ENCODE measurements at places on chromosomes 4 and X.
A peak's percentile ranks its signal among the peaks of the same experiment; 100 is the strongest.

DNA sequence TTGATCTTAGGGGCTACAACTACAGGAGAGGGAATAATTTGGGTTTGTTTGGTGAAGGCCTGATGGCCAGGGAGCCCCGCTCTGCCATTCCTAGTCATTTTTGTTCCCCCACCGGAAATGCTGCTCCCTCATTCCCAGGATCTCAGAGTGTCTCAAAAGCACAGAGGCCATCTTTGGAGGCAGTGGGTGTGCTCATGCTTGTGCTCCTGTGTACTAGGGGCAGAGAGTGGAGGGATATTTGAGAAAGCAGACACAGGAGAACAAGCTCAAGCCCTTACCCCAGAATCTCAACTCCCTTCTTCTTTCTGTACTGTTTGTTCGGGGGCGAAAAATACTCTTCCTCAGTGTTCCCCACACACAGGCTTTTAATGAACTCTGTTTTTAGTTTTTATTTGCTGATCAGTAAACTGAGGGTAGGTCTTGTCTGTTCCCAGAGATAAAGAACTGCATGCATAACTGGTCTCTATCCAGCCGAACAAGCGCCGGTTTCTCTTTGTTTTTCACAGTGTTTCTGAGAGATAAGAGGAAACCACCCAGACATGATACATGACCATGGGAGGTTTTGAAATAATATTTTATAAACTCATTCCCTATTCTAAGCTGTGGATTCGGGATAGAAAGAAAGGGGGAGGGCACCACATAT is 32.9 kb upstream of the XK start:
- no peak for DNase-seq

GRCh38 chrX:17616936-17617335 is 120.4 kb upstream of the SCML1 start:
- DNase-seq = no peak

- no peak for DNase-seq
Measured at GRCh38 chr4:153207567-153207966, 3.3 kb downstream of the TRIM2 start.

DNA sequence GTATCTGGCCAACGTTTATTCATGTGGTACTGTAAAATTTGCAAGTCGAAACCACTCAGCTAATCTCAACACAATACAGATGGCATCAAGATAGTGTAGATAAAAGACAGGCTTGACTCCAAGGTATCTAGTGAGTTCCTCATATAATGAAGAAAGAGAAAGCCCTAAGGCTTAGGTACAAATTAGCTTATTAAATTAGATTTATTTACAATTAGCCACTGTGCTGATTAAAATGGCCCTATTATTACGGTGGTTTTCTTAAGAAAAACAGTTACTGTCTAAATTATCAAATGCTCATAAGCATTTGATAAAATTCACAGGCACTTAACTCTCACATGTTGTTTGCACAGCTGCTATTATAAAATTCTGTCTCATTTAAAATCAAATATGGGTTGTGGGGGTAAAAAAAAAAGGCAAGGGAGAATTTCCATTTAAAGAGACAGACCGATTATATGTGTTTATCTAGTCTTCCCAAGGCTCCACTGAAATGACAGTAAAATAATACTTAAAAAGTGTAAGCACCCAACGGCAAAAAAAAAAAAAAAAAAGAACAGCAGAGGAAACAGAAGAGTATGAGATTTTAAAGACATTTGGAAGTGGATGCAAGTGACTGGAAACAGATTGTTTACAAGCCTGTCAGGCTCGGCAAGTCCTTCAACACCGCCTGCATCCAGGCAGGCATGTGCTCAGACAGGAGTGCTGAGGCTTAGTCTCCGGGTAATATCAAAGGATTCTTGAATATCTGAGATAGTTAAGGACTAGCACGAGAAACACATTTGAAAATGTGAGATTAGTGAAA is 55.1 kb downstream of the FAM13A start:
- DNase-seq = no peak

DNA sequence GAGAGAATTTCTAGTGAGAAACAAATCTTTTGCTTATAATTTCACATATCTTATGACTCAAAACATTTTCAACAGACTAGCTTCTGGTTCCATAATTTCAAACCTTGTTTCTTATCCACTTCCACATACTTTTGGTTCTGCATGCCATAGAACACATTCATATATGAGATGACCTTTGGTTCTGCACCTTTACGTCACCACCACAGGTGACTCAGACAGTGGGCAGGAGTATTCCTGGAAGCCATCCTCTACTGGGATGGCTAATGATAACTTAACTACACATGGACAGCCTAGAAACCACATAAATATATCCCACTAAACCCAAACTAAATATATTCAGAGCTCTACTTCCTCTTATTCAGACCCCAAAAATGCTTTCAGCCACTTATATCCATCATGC is 133.3 kb downstream of the DCK start:
- no peak for DNase-seq

DNA sequence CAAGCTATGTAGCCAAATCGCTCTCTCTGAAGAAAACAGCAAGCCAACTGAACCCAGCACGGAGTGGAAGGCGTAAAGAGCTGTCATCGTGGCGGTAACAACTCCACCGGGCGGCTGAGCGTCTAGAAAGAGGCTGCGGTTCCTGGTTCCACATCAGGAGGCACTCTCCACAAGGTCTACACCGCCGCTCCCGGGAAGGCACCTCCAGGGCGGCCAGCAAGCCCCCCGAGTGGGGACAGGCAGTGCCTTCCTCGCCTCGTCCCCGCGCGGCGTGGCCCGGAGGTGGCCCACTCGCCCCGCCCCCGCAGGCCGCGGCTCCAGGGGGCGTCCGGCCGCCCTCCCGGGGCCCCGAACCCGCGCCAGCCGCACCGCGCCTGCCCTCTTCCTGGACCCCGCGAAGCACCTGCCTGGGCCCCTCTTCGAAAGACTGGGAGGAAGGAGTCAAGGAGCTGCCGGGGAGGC is 755 bp downstream of the KLHL8 start:
- DNase-seq = peak; percentile 58

DNA sequence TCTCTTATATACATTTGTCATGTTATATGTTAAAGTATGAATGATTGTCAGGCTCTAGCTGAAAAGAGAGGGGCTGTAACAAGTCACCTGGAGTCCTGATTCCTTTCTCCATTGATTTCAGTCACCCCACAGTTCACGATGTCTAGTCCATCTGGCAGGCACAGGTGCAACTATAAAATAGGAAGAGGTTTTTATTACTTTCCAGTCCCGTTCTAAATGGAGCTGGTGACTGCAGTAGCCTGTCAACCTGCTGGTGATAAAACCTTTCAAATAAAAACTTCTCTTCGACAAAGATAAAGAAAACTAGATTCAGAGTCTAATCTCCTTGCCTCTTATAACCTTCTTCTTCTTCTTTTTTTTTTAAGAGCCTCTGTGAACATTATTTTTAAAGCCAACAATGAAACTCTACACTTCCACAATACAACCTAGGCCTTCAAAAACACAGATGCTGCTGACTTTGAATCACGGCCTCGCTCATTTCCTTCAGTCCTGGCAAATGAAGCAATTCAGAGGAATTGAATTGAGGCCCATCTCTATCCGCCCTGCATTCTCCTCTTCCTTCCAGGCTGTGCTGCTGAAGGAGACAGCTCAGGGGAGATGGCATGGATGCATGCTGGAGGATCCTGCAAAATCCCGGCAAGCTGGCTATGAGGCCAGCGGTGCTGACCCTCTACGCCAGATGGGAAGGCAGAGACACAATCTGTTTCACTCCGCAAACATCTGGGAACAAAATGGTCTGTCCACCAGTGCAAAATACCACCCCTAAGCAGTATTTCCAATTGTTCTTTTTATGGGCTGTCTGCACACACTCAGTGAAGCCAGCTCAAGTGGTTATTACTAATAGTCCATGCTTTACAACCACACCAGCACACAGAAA is 27.3 kb upstream of the CDKN2AIP start:
- no peak for DNase-seq

DNA sequence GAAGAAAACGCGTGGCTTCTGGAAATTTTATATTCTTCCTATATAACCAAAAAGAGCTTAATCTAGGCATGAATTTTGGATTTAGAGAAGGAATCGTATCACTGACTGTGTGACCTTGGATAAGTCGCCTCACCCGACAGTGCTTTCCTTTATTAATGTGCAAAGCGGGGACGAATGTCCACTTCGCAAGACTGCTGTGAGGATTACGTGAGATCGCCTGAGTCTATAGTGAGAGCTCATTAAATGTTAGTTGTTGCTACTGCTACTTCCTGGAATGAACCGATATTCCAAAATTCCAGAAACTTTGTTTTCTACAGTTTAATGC is 448 bp upstream of the TBC1D8B start:
- no peak for DNase-seq

GRCh38 chrX:132271311-132271778 is 52.1 kb upstream of the RAP2C start:
- no peak for DNase-seq

- no peak for DNase-seq
Measured at GRCh38 chrX:30576881-30577280, 685 bp downstream of the TASL start.
